T-cell (primary cell): ENCODE measurements at places on chromosomes 11 and 22. TPM values are rescaled to one million over a fixed set of nuclear protein-coding genes. Genes with fewer than 3 reads are reported as not detected.

B3GAT1 gene
- 1.5 TPM for total RNA-seq

INSC gene
- 0.53 TPM for total RNA-seq

BTBD18 gene
- total RNA-seq: not detected

SOX6 gene
- total RNA-seq: not detected

DDI1 gene
- total RNA-seq: not detected

NADSYN1 gene
- 185 TPM for total RNA-seq

KRTAP5-11 gene
- total RNA-seq: not detected

SMIM35 gene
- total RNA-seq: 0.47 TPM

PANX3 gene
- total RNA-seq: not detected

TMEM45B gene
- total RNA-seq: 22.7 TPM

SESN3 gene
- 86.7 TPM for total RNA-seq

JAM3 gene
- 6.6 TPM for total RNA-seq

TSPAN18 gene
- total RNA-seq: 59.1 TPM

H19 gene
- total RNA-seq: 2.0 TPM

APOL5 gene
- not detected for total RNA-seq

P2RY2 gene
- total RNA-seq: 0.12 TPM

ZNF74 gene
- total RNA-seq: 6.9 TPM

OR4S1 gene
- not detected for total RNA-seq

MYRF gene
- 4.9 TPM for total RNA-seq

FLRT1 gene
- total RNA-seq: not detected

C11orf65 gene
- 0.41 TPM for total RNA-seq

FOLH1 gene
- total RNA-seq: not detected

CHRM4 gene
- total RNA-seq: 3.9 TPM

PGA5 gene
- total RNA-seq: not detected

SMC1B gene
- not detected for total RNA-seq

THY1 gene
- total RNA-seq: not detected
